ENCODE measurements at places on chromosomes 11 and 22.

GRCh38 chr22:29520851-29521250 lies 32.7 kb downstream of the THOC5 start:
- DNase-seq: no peak

DNA sequence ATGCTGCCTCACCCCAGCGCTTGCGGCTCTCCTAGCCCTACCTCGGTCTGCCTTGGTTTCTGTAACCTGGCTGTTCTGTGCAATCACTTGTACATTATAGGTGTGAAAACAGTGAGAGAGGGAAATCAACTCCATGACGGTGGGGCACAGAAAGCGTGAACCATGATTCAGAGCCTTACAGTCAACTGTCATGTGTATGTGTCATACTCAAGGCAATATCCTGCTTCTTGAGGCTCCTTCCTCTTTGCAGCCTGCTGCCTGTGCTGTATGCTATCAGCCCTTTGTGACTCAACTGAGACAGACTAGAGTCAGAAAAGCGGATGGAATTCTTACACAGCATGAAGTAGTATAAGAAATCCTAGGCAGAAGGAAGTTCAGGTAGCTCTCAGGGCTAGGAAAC lies 2.1 kb downstream of the NRIP3 start:
- DNase-seq: no peak

DNA sequence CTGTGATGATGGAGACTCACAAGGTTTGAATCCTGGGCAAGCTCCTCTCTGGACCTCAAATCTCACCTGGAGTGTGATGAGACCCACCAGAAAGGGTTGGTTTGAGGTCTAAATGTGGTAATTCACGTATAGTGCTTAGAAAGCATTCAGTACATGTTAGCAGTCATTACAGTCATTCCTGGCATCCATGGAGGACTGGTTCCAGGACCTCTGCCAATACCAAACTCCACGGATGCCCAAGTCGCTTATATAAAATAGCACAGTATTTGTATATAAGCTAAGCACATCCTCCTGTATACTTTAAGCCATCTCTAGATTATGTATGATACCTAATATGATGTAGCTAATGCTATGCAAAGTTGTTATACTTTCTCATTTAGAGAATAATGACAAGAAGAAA lies 67.6 kb upstream of the CYP2D6 start:
- DNase-seq: no peak

- no peak for DNase-seq
These were observed 97.7 kb upstream of the FGF3 start for GRCh38 chr11:69916806-69917387.

GRCh38 chr11:8772571-8773519 lies 90.3 kb downstream of the RPL27A start:
- DNase-seq: no peak

DNA sequence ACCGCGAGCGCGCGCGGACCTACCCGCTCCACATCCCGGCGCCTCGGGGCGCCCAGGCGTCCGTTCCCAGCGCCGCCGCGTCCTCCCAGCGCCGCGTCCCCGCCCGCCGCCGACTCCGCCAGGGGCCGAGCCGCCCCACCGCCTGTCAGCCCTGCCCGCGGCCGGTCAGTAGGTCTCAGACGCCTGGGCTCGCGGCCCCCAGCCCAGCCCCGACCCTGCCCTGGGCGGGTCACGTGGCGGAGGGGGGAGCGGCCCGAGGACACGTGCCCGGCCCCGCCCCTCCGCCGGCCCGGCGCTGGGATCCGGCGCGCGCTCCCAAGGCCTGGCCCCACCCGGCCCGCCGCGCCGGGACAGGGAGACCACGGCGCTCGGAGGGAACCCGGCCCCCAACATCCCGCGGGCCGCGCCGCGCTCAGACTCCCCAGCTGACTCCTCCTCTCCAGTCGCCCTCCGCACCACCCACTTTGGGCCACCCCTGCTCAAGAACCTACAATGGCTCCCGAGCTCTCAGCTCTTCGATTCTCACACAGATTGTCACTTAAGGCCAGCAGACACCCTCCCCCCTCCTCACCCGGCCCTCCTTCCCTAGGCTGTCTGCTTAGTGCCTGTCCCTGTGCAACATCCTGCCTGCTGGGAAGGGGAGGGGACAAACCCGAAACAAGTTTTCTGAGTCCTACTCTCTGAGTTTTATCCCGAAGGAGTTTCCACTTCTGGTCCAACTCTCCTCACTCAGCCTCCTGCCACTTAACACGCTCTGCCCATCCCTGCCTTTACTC lies at the start of gene RAB3IL1:
TSS of gene RAB3IL1 (minus strand) at position 233 of the 776 bp plus-strand sequence. CDS start at position 34, 199 bp downstream.
- DNase-seq: no peak

GRCh38 chr11:29063630-29064361 lies 953.0 kb downstream of the KCNA4 start:
- DNase-seq: no peak
